ENCODE measurements at places on chromosomes 12 and 14.
A peak's percentile ranks its signal among the peaks of the same experiment; 100 is the strongest.

DNA sequence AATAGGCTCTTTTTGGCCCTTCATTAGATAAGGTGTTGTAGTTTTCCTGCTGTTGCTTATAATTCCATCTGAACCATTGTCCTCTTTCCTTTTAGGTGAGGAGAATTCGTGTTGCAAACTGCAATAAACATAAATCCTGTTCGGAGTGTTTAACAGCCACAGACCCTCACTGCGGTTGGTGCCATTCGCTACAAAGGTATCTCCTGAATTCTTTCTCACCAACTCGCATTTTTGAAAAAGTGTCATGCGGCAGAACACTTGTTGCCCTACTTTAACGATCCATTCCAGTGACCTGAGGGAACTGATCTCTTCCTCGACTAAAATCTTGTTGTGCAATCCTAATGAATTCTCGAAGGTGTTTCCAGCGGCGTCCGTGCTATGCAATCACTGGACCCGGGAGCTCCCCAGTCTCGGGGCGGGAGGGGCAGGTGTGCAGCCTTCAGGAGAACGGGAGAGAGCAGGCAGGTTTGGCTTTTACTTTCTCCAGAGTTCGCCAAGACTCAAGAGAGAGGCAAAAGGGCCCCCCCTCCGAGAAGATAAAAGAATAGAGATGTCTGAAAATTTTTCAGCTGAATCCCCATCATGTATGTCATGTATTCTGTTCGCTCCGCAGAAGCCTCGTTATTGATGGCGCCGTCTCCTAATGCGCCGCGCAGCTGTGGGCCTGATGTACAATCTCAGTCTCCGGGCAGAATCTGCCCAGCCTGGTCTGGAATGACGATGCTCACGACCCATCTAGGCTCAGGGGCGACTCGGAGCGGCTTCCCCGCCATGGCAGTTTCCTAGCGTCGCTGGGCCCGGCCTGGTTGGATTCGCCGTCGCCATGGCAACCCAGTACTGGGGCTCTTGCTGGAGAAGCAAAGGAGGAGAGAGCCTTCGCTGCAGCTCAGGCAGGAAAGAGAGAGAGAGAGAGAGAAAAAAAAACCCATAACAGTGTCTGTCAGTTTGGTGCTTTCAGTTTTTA lies 38.2 kb downstream of the PLXNC1 start:
- DNase-seq = peak; percentile 76

DNA sequence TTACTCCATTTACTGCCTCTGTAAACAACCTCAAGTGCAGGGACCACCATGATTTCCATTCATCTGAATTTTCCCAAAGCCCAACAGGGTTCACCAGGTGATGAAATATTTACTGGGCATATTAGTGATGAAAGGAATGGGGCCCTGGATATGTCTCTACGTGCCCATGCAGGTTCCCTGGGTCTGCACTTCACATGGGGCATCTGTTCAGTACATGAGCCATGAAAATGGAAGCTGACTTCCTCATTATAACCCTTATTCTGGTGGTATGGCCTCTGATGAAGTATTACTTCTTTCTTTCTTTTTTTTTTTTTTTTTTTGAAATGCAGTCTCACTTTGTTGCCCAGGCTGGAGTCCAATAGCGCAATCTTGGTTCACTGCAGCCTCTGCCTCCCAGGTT lies 26.5 kb upstream of the CORO1C start:
- no peak for DNase-seq

DNA sequence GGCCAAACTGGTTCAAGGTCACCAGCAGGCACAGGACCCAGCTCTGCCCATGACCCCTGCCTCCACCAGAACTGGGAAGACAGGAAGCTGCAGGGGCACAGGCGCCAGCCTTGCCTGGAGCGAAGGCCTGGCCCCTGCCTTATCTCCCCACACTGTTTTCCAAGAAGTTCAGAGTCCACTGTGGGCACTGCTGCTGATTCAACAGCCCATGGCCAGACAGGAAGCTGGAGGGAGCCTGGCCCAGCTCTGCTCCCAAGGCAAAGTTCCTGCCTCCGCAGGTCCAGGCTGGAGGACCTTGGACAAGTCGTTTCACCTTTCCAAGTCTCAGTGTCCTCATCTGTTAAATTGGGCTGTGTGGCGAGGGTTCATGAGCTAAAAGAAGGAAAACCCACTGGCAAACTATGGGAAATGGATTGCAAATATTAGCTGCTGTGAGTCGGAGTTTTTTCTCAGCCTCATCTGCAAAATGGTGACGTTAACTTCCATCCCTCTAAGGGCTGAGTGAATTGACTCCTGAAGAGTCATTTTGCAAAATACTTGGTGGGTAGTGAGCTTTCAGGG lies 1.2 kb downstream of the PHETA1 start:
- no peak for DNase-seq

DNA sequence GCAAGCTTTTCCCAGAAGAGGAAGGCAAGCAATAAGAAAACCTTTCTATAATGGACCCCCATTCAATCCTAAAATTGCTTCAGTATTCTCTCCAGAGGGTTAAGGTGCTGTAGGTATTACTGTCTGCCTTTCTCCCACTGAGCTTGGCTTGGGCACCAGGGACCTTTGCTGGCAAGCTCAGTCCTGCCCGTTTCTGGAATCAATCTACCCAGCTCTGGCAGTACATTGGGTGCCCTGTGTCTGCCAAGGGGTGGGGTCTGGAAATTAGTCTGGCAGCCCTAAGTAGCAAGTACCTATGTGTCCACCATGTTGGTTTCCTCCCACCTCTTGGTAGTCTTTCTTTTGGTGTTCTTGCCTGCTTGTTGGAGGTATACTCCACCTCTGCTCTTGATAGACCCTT lies 72.6 kb downstream of the C12orf75 start:
- no peak for DNase-seq

DNA sequence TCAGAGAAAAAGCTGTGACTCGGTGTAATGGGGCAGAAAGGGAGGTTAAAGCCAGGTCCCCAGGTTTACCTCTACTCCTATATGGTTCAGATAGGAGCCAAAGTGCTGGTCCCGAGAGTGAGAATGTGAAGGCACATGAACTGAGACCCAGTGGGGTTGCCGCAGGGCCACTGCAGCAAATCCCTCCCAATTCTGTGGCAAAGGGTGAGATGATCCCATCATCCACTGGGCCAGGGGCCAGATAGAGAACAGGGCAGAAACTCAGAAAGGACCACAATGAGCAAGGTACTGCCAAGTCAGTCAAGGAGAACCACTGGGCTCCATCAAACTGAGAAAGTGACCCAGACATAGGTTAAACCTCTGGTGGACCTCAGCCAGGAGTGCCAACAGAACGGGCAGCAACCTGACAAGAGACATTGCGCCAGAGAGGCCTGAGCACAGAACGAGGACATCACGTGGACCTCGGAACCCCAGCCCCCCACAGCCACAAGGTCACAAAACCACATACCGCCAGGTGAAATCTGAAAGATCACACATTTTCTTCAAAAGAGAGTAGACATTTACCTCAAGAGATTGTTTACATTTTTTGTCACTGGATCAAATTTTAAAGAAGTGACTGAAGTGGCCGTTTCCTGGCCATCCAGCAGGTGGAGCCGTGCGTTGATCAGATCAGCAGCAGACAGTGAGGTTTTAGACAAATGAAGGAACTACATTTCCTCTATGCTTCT lies 20.5 kb upstream of the ITPR2 start:
- peak; percentile 49 for DNase-seq

DNA sequence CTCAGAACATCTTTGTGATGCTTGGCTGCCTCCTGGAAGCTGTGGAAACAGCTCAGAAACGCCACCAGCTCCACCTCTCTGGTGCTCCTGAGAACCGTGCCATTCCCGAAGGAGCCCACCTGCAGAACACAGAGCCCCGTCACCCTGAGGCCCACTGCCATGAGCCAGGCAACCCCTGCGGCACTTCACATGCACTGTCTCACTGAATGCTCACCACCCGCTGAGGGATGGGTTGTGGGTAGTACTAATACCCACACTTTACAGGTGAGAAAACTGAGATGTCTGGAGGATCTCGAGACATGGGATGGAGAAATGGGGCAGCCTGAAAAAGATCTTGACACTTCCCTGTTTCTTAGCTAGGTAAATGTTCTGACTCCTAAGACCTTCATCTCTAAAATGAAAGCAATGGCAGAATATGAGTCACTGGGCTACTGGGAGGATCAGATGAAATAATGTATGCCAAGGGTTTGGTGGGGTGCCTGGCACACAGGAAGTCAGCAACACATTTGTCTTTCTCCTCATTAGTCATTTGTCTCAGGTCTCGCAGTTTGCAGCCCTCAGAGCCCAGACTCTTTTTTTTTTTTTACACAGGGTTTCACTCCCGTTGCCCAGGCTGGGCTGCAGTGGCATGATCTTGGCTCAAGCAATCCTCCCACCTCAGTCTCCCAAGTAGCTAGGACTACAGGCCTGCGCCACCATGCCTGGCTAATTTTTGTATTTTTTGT lies 5.3 kb downstream of the OASL start:
- peak; percentile 28 for DNase-seq

GRCh38 chr12:111322336-111323250 lies 46.3 kb downstream of the PHETA1 start:
- DNase-seq = no peak

All from fibroblast of skin of right biceps (primary cell).